Kasumi-1 (cell line): ENCODE measurements at places on chromosomes 5 and 9.

DNA sequence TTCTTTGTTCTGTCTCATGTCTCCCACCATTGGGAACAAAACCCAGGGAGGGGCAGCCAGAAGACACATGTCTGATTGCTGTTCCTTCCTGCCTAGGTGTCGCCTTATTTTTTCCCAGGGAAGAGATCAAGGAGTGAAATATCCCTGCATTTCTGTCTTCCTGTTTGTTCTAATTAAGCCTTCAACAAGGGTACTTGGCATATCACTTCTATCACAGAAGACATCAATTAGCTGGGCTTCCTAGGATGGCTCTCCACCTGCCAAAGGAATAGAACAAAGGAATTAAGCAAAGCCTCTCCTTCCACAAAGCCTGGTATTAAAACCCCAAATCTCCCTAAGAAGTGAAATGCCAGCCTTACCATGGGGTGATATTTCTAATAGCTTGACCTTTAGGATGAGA is 299.5 kb upstream of the CD180 start:
- no peak for DNase-seq

DNA sequence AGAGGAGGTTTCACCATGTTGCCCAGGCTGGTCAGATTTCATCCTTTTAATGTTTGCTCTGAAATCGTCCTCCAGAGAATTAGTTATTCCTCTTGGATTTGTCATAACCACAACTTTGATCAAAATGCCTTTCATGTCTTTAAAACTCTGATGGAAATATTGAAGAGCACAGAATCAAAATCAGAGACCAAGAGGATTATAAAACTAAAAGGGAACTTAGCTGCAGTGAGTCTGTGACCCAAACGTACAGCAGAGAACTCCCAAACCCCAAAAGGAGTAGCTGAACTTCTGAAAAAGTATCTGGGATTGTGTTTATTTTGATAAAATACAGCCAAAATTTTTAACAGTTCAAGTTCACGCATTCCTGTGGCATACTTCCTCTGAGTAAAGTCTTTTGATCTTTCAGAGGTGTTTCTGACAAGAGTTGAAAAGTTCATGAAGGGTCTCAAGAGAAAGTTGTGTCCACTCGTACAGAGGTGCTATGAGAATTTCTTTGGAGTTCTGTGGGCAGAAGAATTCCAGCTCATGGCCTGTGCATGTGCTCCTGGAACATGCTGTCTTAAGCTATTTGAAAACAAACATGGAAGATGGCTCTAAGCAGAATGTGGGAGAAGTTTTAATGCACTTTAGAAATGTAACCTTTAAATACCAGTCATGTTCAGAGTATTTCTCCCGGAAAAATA is 124.0 kb downstream of the ESM1 start:
- DNase-seq, result no peak

- no peak for DNase-seq
Observed at GRCh38 chr9:34098307-34098706, 28.2 kb downstream of the DCAF12 start.

DNA sequence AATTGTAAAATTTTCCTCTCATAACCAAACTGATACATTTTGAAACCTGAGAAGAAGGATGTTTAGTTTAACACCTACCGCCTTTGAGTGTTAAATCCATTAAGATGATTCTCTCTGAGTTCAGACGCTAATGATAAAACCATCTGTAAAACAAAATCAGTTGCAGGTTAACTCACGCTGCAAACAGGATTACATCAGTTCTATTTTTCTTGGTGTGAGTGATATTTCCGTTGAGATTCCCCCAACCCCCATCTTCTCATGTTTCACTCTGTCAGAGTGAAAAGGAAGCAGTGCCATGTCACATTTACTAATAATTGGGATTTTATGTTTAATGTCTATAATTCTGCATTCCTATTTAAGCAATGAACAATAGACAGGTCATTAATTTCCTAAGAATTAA is 146.5 kb downstream of the FANCC start:
- no peak for DNase-seq

DNA sequence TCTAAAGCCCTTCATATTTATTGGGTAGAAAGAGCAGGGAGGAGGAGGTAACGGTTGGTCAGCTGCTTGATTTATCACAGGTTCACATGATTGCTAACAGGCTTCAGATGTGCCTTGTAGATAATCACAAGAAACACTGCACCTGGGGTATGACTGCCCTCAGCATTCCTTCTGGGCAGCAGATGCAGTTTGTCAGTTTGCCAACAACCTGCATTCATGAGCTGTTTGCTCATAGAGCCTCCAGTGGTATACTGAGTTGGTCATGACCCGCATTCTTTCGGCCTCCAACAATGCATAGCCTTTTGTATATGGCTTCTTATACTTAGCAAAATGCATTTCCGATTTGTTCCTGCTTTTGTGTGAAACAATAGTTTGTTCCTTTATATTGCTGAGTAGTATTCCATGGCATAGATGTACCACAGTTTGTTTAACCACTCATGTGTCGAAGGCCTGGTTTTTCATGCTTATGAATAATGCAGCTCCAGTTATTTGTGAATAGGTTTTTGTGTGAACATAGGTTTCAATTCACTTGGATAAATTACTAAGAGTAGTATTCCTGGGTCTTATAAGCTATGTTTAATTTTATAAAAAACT is 83.6 kb downstream of the ARHGEF28 start:
- no peak for DNase-seq

DNA sequence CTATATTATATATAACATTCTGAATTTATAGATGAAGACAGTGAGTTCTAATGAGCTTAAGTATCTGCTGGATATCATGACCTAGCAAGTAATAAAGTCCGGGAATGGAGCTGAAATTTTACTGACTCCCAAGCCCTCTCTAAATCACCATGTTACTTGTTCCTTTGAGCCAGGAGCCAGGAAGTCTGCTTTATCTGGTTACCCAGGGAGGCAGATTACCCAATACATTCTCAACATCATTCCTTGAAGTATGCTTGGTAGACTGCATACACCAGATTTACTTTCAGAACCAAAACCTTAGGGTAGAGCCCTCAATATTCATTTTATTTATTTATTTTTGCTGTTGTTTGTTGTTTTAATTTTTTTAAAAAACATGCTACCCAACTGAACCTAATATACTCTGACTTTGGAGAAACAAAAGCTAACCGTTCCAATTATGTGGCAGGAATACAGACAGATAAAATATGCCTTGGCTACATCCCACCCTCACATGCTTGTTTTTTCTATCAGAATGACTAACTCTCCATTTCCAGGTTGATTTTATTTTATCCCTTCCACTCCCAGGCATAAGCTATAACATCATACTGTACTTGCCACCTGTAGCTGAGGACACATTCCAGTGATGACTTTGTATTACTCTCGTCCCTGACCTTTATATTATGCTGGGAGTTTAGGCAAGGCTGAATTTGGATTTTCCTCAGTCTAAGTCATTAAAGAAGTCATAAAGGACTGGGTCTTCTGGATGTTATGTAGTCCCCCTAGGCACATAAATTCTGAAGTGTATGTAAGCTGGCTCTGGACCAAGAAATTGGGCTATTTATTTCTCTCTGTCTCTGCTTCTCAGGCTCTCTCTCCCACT is 82.0 kb downstream of the YIPF5 start:
- DNase-seq, result no peak

- DNase-seq, result no peak
Observed at GRCh38 chr5:147169399-147169798, 65.4 kb upstream of the STK32A start.

DNA sequence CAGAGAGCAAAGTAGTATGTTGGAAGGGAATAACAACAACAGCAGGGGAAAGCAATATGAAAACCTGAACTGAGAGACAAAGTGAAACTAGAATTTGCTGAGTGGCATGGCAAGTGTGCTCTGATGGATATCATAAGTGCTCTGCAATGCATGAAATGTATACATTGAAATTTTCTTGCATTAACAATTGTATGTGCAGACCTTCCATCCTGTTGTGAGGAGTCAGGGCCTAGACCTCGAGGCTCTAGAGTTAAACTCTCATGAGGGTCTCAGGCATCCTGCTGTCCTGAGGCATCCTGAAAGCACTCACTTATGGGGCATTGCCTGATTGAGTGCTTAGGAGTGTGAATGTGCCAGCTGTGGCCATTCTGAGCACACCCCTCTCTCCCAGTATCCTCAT is 1.1 kb downstream of the ECM2 start:
- DNase-seq, result no peak

DNA sequence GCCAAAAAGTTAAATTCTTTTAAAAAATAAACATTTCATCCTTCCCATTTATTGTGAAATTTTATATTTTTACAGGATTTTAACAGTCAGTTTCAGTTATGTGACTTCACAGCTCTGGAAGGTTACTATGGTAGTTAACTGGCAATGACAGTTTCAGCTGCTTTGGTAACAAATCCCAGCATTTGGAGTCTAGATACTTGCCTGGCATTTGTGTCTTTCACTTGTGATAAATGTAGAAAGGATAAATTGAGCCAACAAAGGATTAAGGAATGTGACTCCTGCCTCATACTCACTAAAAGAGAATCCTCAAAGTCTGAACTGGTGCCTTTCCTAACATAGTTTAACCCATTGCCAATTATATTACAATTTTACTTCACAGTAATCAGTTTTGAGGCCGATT is 315.5 kb downstream of the FER start:
- DNase-seq, result no peak

GRCh38 chr9:81827616-81828296 is 100.5 kb upstream of the SPATA31D4 start:
- no peak for DNase-seq

DNA sequence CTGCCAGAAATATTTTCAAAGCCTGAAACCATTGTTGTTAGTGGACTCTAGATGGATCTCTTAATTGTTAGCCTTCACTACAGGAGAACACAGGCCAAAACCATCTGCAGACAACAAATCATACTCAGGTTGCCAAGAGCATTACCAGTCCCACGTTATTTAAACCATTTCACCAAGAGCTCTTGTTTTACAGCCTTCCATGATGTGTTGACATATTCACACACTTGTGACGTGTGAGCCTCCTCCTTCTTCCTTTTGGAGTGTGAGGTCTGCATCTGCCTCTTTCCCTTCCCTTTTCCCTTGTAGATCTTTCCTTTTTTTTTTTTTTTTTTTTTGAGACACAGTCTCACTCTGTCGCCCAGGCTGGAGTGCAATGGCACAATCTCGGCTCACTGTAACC is 279.0 kb downstream of the AUH start:
- DNase-seq, result no peak

GRCh38 chr9:89597711-89598362 is 7.0 kb upstream of the GADD45G start:
- peak; percentile 78 for DNase-seq

GRCh38 chr9:133207021-133207531 is 2.0 kb downstream of the OBP2B start:
- DNase-seq, result no peak

- DNase-seq, result no peak
Observed at GRCh38 chr5:23629396-23629795, 122.0 kb downstream of the PRDM9 start.

DNA sequence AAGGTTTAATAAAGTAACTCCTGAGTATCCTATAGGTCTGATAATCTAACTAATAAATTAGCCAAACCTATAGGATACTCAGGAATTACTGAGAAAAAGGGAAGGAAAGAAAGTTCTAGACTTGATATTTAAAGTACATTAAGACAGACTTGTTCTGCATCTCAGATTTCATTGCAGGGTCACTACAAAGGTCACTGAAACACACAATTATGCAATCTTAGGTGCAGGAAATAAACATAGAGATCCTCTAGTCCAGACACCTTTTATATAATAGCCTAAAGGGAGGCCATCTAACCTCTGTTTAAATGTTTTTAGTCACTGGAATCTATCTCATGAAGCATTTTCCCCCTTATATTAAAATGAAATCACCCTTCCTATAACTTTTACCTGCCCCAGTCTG is 1215.7 kb downstream of the MAT2B start:
- DNase-seq, result no peak

GRCh38 chr5:160899735-160900134 is 47.7 kb upstream of the ATP10B start:
- DNase-seq, result no peak

GRCh38 chr9:33129886-33130881 is 37.0 kb downstream of the B4GALT1 start:
- peak; percentile 74 for DNase-seq

GRCh38 chr5:144368556-144368955 is 197.9 kb downstream of the KCTD16 start:
- no peak for DNase-seq

DNA sequence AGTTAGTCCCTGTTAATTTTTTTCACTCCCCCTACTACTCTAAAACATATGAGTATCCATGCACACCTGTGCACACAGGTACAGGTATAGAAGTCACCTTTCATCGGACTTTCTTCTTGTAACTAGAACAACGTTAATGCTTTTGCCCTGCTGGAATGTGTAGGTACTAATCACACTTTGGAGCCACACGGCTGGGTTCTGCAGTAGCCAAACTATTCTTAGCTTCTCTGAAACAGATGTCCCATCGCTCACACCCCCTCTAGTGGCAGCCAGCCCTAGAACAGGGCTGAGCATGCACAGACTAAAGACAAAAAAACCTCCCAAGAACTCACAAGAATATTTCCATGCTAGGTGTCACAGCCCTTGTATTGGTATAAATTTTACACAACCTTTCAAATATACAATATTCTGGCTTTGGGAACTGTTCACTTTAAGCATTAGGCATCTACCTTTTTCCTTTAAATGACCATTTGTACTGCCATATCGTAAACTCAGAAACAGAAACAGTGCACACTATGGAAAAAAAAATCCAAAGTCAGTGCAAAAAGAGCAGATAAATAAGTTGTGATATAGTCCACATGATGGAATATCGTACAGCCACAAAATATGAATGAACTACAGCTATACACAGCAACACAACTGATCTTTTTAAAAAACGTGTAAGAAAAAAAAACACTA is 64.0 kb downstream of the RETREG1 start:
- DNase-seq, result peak; percentile 72

DNA sequence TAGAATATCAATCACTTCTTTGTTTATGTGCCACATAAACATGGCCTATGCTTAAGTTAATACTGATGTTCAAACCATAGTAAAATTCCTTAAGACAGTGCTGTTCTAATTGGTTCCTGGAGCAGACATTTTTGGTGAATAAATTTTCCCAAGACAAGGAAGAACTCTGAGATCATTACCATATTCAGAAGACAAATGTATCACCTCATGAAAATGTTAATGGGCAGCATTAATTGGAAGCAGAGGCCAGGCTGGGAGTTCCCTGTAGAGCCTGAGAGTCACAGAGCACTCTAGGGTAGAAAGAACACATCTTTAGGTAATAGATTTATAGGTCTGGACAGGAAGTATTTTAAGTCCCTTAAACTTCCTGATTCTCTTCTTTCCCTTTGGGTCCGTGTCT is 240.2 kb downstream of the MAN2A1 start:
- peak; percentile 5 for DNase-seq

GRCh38 chr9:26682796-26683496 is 209.7 kb downstream of the CAAP1 start:
- no peak for DNase-seq

GRCh38 chr5:137215261-137215660 is 283.9 kb downstream of the SPOCK1 start:
- DNase-seq, result no peak

GRCh38 chr5:97478483-97478882 is 295.4 kb upstream of the RIOK2 start:
- DNase-seq, result no peak

DNA sequence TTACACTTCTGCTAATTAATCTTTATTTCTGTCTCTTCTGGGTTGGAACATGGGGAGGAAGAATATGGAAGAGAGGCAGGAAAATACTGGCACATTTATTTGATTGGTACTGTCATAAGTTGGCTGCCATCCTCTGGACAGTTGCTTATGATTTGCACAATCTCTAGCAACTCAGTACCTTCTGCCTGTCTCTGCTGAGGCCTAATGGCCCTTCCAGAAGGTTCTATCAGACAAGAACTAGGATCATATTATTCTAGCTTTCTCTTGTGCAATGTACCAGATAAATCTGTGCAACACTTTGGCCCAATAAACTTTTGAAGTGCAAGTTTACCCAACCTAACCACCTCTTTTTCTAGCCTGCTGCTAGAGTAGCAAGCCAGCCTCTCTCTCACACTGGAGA is 335.0 kb downstream of the ARRDC3 start:
- DNase-seq, result no peak
